ENCODE measurements at places on chromosomes 1 and 21.

DNA sequence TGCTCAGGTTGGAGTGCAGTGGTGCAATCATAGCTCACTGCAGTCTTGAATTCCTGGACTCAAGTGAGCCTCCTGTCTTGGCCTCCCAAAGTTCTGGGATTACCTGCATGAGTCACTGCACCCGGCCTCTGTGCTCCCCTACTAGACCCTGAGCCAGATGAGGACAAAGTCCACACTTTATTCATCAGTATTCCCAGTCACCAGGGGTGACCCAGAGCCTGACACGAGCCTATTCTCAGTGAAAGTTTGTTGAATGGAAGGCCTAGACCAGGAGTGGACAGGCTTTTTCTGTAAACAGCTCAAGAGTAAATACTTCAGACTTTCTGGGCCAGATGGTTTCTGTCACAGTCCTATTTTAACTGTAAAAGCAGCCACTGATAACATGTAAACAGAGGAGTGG lies 68.2 kb downstream of the MAB21L3 start:
- no peak for DNase-seq

- no peak for DNase-seq
Measured at GRCh38 chr1:27086026-27086425, 68.9 kb downstream of the SLC9A1 start.

DNA sequence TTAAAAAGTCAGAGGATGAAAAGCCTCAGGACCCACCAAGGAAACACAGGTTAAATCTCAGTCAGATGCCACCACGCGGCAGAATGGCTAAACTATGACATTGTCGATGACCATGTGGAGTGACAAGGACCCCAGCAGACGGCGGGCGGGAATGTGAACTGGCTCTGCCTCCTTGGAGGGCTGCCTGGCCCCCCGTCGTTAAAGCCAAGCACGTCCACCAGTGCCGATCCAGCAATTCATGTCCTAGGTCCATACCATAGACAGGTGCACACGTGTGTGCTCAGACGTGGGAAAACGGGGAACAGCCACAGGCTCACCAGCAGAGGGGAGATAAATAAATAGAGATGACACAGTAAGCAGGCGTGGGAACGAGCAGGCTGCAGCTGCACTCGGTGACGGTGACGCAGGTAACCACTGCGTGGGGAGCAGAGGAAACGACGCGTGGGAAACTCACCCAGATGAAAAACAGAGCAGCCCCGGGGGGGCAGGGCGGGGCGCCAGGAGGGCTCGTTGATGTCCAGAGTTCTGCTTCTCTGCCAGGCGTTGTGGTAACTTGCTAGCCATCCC lies 28.3 kb upstream of the PCBP3 start:
- DNase-seq, result peak; percentile 48

GRCh38 chr1:226438007-226438406 lies 30.1 kb upstream of the PARP1 start:
- no peak for DNase-seq

DNA sequence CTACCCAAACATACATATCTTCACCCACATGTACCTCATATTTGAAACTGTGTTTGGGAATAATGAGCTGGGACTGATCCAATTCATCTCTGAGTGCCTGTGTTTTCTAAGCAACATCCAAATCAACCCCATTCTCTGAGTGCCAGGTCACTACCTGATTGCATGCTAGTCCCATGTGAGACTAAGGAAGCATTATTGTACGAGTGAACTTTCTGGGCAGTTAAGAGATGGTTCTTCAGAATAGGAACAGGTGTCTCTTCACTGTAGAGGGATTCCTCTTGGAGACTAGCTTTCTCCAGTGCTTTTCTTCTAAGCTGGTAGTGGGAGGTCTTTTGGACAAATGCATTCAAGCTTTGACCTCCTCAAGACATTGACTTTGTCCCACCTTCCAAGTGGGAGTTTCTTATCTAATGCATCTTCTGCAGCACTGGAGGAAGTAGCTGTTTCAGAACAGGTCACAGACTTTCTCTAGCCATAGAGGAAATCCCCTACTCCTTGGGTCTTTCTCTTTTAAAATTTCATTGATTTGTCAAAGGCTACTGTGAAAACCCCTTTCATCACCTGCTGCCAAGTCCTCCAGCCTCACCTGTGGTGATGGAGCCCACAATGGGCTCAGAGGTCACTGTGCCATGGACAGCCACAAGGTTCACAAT lies 172.0 kb upstream of the KIAA0040 start:
- DNase-seq, result no peak

Measured in BE2C (cell line).